Fibroblast of skin of abdomen (primary cell): ENCODE measurements at places on chromosomes 1 and 21.

DNA sequence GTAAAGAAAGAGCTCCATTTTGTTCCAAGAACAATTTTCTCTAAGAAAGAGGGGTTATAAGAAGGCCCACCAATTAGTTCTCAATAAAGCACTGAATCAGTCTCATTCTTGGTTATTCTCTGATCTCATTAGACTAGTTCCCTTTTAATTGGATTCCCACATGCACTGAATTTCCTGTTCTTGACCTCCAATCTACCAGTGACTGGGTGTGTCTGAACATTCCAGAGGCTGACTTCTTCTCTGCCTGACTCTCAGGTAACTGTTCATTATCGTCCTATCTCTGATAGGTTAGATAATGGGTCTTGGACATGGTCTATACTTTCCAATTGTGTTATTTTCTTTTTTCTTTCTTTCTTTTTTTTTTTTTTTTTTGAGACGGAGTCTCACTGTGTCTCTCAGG, 22.7 kb downstream of the PTGS2 start:
- DNase-seq, result no peak

- no peak for DNase-seq
Measured at GRCh38 chr1:4416189-4416588, 238.2 kb upstream of the AJAP1 start.

- DNase-seq, result peak; percentile 0
Measured at GRCh38 chr21:22223385-22223784, 1225.2 kb downstream of the NCAM2 start.

DNA sequence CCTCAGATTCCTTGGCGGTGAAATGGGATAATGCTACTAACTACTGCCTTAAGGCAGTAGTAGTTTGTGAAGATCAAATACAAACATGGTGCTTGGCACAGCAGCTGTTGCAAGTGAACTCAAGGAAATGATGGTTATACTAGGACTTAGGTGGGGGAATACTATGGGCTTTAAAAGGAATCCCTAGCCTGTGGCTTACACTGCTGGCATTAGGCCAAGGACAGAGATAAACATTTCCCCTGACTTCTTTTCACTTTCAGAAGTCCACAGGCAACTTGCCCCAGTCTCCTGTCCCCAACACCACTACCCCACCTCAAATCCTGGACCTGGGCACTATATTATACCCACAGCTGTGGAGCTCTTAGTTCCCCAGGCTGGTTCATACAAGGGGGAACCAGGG, 13.1 kb upstream of the VAMP4 start:
- DNase-seq, result no peak

- DNase-seq, result peak; percentile 4
Measured at GRCh38 chr1:14332158-14332557, 266.3 kb upstream of the KAZN start.

GRCh38 chr1:184152974-184153373, 101.4 kb downstream of the TSEN15 start:
- DNase-seq, result no peak

DNA sequence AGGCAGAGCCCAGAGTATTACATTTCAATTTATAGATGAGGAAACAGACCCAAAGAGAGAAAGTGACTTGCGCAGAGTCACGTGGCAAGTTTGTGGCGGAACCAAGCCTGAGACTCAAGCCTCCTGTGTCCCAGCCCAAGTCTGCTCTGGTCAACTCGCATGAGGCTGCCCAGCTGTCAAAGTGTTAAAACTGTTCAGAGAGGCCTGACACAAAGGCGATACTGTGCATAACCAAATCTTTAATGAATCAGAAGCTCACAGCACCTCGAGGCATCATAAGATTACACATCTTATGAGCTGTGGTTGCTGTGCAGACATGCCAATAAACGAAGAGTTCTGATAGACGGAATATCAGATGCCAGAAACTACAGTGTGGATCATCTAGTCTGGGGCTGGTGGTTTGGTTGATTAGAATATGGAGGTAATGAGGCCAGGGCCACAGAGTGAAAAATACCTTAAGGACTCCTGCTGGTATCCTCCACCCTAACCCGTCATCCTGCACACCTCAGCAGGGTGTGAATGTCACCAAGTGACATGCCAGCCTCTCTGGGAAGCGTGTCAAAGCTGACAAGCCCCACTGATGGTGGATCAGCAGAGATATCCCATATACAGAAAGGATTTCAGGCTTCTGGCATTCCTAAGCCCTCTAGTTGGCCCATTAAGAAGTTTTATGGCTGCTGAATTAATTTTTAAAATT, 42.2 kb downstream of the TNNT2 start:
- no peak for DNase-seq

GRCh38 chr21:45724345-45724961, 80.9 kb downstream of the PCBP3 start:
- DNase-seq, result no peak

- DNase-seq, result no peak
Measured at GRCh38 chr1:78606274-78606673, 14.0 kb upstream of the IFI44L start.

- DNase-seq, result peak; percentile 46
Measured at GRCh38 chr1:9705337-9706093, 54.0 kb downstream of the PIK3CD start.

- no peak for DNase-seq
Measured at GRCh38 chr1:58307431-58307830, 239.1 kb downstream of the OMA1 start.

DNA sequence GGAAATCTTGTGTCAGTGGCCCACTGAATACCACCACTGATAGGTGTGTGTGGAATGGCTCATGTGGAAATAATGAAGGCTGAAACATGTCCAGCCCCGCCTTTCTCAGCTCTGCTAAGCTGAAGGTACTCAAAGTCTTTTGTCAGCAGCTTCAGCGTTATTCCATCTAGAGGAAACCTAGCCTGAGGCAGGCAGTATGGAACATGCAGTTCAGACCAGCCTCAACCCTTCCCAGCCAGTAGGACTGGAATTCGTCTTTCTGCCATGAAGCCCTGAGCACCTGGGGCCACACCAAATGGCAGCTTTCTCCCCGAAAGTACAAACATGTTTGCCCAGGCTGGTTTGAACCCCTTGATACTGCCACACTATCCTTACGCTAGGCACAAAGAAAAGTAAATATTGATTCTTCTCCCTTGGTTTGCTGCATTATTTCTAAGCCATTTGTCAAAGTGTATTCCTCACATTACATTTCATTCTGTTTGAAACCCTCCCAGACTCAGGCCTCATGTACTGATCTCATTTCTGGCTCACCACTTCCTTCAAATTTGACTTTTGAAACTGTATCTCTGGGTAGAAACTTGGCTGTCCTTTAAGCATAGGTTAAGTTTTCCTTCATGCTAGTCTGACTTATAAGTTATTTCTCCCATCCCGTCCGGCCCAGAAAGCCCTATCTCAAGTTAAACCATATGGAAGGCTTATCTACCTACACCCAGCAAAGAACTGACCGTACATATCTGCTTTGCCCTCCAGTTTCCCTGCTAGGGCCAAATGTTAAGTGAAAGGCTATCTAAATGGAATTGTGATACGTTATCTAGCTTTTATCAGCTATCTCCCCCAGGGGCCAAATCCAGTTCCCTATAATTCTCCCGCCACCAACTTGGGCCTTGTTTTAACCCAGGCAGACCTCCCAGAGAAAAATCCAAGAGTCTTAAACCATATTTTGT, 45.7 kb upstream of the HOOK1 start:
- DNase-seq, result no peak

- no peak for DNase-seq
Measured at GRCh38 chr1:94068096-94068998, 52.6 kb downstream of the ABCA4 start.

- peak; percentile 28 for DNase-seq
Measured at GRCh38 chr1:243672539-243673074, 177.4 kb downstream of the AKT3 start.

GRCh38 chr1:11238311-11238710, 24.0 kb downstream of the MTOR start:
- no peak for DNase-seq

DNA sequence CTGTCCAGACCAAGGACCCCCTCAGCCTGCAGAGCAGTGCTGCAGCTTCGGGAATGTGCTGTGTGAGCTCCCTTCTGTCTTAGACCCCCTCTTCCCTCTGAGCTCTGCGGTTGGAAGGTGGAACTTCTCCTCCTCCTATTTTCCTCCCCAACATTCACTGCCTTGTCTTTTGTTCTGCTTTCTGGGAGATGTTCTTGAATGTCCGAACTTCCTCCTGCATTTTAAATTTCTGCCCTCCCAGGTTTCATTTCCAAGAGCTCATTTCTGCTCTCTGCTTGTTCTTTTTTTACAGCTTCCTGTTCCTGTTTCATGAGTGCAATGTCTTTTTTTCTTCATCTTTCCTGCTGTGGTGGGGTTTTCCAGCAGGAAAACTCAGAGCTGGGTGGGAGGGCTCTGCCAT, 29.3 kb downstream of the RRP1 start:
- no peak for DNase-seq

DNA sequence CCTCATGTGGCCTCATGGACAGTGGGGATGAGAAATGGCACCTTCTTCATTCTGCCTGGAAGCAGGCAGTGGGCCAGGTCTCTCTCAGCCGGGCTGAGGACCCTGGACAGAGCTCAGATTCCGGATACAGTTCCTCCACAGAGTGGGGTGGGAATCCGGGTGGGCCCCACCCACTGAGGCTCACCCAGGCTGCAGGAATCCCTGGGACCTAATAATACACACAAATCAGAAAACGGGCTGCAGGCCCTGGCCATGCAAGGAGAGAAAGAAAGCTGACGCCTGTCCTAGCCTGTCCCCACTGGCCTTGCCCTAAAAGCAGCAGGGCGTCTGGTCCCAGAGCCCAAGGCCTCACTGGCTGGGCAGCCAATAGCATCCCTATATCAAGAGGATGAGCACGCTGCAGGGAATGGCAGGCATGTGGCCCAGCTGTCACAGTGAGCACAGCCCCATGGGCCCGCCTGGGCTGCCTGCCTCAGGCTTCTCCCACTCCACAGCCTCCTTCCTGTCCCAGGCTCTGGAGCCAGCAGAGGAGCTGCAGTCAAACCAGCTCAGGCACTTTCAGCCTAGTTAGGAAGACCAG, 25.3 kb downstream of the ACTA1 start:
- DNase-seq, result peak; percentile 12

DNA sequence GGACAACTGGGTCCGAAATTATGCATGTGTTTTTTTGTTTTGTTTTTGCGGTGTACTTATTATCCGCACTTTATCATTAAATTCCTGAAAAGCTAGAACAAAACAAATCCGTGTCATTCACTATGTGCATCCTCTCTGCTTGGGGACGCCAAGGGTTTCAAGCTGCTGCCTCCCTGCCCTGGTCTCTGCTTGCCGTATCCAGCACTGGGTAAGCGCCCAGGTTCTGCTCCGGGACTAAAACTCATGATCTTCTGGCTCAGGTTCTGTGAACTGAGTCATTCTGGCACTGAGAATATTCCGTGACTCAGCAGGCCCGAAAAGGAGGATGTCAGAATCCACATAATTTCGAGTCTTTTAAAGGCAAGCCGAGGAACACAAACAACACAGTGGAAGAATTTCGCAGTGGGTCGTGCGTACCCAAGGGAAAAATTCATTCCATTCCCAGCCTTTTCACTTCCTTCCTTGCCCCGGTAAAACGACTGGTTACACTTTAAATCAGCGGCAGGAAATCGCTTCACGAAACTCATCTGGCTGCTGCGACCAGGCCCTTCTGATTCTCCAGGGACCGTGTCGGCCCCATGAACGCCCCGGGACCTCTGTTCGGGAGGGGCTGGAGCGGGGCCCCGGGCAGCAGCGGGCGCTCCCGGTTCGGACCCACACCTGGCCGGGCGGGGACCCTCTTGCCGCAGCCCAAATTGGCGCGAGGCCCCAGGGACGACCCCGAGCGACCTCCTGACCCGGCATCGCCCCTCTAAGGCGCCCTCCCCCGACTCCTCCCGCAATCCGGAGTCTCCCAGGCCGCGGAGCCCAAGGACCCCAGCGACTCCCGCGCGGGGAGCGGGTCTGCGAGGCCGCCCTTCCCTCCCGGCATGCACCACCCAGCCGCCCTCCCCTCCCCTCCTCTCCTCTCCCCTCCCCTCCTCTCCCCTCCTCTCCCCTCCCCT, 746 bp upstream of the LAMC1 start:
- DNase-seq, result peak; percentile 98

DNA sequence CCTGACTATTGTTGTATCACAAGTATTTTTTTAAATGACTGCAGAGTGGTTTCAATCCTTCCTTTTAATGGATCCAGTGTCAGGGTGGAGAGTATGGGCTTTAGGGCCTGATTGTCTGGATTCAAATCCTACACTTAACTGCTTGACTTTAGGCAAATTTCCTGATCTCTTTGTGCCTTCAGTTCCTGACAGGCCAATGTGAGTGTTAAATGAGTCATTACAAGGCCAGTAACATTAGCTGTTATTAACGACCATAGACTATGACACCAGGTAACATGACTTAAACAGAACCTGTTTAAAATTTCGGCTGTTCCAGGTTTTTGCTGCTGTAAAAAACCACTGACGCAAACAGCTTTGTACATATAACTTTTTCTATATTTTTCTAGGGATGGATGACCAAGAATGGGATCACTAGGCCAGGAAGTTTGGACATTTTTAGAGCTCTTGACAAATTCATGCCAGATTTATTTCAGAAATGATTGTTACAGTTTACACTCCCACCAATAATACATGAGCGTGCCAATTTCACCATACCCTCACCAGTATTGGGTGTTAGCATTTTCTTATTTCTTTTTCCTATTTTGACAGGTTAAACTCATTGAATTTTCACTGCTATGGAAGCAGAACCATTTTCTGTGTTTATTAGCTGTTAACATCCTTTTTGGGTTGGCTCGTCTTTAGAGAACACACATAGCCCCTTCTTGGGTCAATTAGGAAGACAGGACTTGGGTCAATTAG, 11.3 kb downstream of the ZNF362 start:
- DNase-seq, result no peak

DNA sequence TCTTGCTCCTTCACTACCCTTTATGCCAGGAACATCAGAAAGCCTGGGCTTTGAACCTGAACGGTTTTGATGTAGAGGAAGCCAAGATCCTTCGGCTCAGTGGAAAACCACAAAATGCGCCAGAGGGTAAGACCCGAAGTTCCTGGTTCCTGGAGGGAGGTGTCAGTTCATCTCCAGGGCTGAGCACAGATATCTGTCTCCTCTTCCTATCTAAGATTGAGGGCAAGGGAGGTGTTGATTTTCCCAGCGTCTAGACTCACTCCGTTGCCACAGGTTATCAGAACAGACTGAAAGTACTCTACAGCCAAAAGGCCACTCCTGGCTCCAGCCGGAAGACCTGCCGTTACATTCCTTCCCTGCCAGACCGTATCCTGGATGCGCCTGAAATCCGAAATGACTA, 915 bp downstream of the CDC20 start:
- DNase-seq, result no peak

GRCh38 chr1:110612060-110612745, 6.0 kb upstream of the KCNA2 start:
- no peak for DNase-seq

- DNase-seq, result no peak
Measured at GRCh38 chr1:147334292-147334691, 91.8 kb downstream of the CHD1L start.

GRCh38 chr1:191530928-191531327, 627.3 kb upstream of the RGS18 start:
- DNase-seq, result no peak
